K562 (cell line): ENCODE measurements at places on chromosomes 3 and 15. TPM values are rescaled to one million over a fixed set of nuclear protein-coding genes. Genes with fewer than 3 reads are reported as not detected.
A peak's percentile ranks its signal among the peaks of the same experiment; 100 is the strongest.

Gene CNTN6
- not detected in 2 replicates for total RNA-seq

- no peak overlapping the region for H3K27ac ChIP-seq
- DNase-seq, result no peak
- H3K36me3 ChIP-seq, result no peaks in the 10 kb centered on the region
- no peak overlapping the region for H3K4me3 ChIP-seq
- no peaks in the 10 kb centered on the region for H3K4me1 ChIP-seq
Measured at GRCh38 chr3:32128936-32129335, 22.5 kb downstream of the GPD1L start.

Gene ZBED2
- 0.11 and 0.16 TPM in 2 replicates for total RNA-seq

DNA sequence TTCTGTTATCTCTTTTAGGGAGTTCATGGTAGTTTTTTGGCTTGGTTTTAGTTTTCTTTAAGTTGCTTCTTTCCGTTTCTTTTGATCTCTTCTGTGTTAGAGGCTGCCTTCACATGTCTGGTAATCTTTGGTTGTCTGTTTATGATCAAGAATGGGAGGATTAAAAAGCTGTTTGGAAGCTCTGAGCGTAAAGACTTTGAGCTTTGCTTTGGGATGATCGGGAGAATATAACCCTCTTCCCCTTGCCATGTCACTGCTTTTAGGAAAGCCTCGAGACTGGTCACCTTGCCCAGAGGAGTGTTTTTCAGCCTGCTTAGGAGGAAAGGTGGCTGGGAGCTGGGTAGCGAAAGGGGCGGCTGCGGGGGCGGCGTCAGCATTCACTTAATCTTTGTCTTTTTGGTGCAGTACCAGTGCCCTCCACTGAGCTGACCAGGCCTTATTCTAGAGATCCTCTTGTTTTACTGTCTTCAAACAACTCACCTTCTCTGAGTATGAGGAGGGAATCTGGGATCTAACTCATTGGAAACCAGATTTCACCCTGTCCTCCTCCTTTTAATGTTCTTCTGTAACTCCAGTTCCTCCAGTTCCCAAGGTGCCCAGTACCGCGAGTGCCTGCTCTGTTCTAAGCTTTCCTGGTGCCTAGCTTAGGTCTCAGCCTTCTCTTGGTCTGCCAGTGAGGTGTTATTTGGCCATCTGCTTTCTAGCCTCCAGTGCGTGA lies 15.5 kb downstream of the TATDN2 start:
- no peaks in the 10 kb centered on the region for H3K27me3 ChIP-seq
- peak overlapping the region; percentile 40; the same call in 2 of the 3 replicates for H3K27ac ChIP-seq
- peaks cover 93% of the 10 kb centered on the region for H3K36me3 ChIP-seq
- peaks cover 7% of the 10 kb centered on the region for H3K4me1 ChIP-seq

- H3K27ac ChIP-seq, result no peak overlapping the region
- no peaks in the 10 kb centered on the region for H3K27me3 ChIP-seq
- no peaks in the 10 kb centered on the region for H3K4me1 ChIP-seq
- no peak for DNase-seq
Measured at GRCh38 chr3:36227980-36228379, 152.3 kb upstream of the STAC start.

DNA sequence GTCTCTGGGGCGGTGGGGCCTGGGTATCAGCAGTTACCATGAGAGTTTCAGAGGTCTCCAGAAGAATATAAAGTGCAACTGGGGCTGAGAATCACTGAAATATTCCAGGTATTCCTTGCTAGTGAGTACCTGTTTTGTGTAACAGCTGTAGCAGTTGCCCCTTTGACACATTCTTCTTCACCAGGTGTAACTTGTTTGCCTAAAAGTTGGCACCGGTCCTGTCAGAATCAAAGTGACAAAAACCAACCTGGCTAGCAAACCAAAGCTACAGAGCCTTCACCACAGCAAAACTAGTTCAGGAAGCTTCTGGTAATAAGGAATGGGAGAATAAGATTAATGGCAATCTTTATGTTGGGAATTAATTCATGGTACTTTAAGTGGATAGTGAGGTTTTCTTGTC lies 296.0 kb downstream of the NAALADL2 start:
- H3K27me3 ChIP-seq, result no peaks in the 10 kb centered on the region
- no peak overlapping the region for H3K4me3 ChIP-seq
- no peak overlapping the region for H3K27ac ChIP-seq
- no peak for DNase-seq

Gene AHSG
- total RNA-seq, result 0.69 and 1.2 TPM in 2 replicates

DNA sequence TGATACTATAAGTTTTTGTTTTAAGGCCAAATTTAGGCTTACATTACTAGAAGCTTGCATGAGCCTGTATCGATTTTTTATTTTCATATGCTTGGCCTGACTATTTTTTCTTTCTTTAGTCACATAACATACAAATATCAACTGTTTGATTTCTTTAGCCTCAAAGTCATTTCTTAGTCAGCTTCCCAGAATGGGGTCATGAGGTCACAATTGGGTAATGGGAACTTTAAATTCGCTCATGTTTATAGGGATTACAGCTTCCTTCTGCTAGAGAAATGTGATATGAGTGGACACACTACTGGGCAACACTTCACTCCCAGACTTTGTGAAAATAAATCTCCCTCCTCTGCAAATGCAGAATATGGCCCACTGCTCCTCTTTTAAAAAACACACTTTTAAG lies 9.1 kb upstream of the TIPARP start:
- no peak overlapping the region for H3K27ac ChIP-seq
- no peak overlapping the region for H3K4me3 ChIP-seq
- H3K36me3 ChIP-seq, result no peaks in the 10 kb centered on the region
- H3K27me3 ChIP-seq, result no peaks in the 10 kb centered on the region

Gene KCNAB1
- total RNA-seq, result 0.40 and 0.76 TPM in 2 replicates

DNA sequence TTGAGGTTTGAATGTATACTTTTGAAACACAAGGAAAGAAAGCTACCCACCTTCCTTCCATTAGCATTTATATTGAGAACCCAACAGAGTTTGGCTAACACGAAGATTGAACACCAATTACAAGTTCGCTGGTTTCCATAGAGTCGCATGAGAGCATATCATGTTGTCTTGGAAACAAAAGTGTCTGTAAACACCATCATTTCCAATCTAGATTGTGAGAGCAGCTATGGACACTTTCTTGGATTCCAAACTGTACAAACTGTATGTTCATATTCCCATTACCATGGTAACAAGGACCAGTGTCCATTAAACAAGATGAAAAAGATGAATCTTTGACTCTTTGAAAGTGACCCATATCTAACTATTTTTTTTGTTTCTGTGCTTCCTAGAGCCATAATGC lies 529.9 kb upstream of the ROBO1 start:
- no peak overlapping the region for H3K27ac ChIP-seq
- no peak overlapping the region for H3K4me3 ChIP-seq
- no peak for DNase-seq
- H3K4me1 ChIP-seq, result no peaks in the 10 kb centered on the region
- H3K27me3 ChIP-seq, result no peaks in the 10 kb centered on the region

DNA sequence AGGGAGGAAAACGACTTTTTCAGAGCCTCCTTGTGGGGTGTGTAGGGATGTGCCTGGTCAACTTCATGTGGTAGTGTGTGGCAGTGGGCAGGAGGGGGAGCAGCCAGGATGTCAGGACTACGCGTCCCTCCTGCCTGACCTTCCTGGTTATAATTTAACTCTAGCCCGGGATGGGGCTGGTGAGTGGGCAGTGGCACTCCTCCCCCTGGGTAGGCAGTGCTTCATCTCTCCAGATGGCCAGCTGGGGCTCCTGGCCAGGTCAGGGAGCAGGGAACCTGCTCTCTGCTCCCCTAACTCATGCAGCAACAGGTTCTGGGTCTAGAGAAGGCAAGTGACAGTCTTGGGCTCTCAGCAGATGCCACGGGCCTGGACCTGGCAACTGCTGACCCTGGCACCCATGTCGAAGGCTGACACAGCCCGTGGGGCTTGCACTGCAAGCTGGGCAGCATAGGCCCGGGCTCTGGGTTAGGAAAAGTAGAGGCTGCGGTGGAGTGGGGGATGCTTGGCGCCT lies 2.6 kb downstream of the ITIH4 start:
- no peaks in the 10 kb centered on the region for H3K36me3 ChIP-seq
- H3K4me3 ChIP-seq, result no peak overlapping the region
- no peak for DNase-seq
- no peaks in the 10 kb centered on the region; the same call in 1 of the 3 replicates for H3K27me3 ChIP-seq

DNA sequence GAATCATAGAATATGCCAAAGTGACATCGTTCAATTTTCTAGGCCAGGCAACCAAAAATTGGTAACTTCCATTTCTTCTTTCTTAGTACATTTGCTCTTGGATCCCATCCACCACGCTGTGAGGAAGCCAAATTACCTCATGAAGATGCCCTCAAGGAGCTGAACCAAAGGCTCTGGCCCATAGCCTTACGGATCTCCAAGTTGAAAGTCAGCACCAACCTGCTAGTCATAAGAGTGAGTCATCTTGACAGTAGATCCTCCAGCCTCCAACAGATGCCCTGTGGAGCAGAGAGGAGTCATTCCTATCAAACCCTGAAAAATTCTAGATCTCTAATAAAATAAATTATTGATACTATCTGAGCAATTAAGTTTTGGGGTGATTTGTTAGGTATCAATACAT lies 322.5 kb upstream of the COL8A1 start:
- H3K27me3 ChIP-seq, result no peaks in the 10 kb centered on the region
- no peaks in the 10 kb centered on the region for H3K4me1 ChIP-seq
- H3K4me3 ChIP-seq, result no peak overlapping the region

DNA sequence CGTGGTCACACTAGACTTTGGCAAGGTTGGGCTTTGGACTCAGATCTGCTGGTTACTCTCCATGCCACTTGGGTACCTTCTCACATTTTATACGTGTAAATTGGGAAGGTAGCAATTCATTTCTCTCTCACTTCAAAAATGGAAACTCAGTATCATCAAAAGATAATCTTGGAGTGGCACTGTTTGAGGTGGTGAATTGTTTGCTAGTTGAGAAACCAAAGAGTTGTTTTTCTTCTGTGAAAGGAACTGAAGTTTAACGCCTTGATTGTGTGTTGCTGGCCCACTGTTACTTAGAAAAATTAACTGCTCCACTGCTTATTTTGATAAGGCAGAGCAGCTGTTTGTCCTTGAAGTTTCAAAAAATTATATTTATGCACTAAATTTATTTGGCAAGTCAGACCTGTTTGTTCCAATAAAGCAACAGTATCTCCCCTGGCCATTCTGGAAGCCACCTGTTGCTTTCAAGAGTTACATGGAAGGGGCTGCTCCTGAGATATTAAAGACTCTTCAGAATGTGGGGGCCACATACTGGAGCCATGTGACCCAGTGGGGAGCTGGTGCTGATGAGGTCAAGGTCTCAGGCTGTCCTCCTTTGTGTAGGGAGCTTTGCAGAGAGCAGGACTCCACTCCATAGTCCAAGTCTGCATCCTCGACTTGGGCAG lies 16.2 kb downstream of the PLCL2 start:
- H3K27ac ChIP-seq, result no peak overlapping the region
- H3K4me1 ChIP-seq, result no peaks in the 10 kb centered on the region
- H3K27me3 ChIP-seq, result peaks cover 5% of the 10 kb centered on the region; the same call in 1 of the 2 replicates
- H3K4me3 ChIP-seq, result no peak overlapping the region

DNA sequence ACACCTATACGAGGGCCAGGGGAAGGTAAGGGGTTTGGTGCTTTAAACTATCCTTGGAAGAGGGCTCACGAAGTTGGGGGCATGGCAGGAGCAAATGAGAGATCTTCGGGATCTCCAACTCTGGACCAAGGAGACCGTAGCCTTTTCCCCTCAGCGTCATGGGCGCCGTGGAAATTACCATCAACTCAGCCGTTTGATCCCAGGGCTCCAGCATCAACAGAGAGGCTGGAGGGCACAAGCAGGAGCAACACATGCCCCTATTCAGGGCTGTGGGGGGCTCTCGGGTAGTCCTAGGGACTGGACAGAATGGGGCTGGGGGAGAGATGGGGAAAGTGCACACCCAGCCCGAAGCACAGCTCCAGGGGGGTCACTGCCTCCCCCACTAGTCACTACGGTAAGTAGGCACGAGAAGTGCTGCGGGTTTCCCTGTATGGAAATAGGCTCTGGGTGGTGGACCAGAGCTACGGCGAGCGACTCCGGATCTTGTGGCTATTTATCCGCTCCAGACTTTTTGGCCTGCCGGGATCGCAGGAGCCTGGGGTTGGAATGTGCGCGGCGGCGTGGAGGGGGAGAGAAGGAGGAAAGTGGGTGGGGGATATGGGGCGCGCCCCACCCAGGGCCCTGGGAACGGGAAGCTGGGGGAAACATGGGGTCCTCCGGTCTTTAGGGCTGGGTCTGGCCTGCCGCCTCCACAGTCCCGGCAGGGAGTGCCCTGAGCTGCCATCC lies 539 bp upstream of the LAMB2 start:
- no peaks in the 10 kb centered on the region for H3K27me3 ChIP-seq
- H3K27ac ChIP-seq, result peak overlapping the region; percentile 77
- peaks cover 2% of the 10 kb centered on the region; the same call in 2 of the 3 replicates for H3K4me1 ChIP-seq
- DNase-seq, result peak; percentile 86
- no peaks in the 10 kb centered on the region for H3K36me3 ChIP-seq
- H3K4me3 ChIP-seq, result peak overlapping the region; percentile 53

DNA sequence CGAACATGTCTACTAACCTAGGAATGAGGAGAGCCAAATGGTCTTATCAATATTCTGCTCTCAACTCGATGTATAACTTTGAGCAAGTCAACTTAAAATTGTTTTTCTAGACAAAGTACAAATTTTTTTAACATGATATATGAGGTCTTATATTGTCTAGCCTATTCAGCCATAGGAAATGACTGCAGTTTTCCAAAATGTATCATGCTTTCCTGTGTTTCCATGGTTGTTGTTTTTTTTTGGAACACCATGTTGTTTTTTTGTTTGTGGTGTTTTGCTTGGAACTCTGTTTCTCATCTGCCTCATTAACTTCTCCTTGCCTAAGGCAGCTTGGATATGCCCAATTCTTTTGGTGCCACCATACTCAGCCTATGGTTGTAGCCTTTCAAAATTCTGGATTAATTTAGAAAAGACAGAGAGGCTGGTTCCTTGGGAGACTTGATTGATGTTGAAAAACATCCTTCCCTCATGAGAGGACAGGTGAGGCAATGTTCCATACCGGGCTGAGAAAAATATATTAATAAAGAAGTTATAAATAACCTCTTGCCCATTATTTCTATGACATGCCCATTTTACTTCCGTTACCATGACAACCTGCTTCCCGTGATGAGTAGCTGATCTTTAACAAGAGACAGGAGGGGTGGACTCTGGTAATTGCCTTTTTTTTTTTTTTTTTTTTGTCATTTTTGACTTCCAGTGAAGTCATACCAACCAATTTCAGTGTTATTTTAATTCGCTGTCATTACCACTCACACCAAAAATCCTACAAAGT lies 687.9 kb upstream of the GRM7 start:
- no peak overlapping the region for H3K27ac ChIP-seq
- no peak overlapping the region for H3K4me3 ChIP-seq
- no peaks in the 10 kb centered on the region for H3K36me3 ChIP-seq
- no peaks in the 10 kb centered on the region for H3K27me3 ChIP-seq
- DNase-seq, result no peak

DNA sequence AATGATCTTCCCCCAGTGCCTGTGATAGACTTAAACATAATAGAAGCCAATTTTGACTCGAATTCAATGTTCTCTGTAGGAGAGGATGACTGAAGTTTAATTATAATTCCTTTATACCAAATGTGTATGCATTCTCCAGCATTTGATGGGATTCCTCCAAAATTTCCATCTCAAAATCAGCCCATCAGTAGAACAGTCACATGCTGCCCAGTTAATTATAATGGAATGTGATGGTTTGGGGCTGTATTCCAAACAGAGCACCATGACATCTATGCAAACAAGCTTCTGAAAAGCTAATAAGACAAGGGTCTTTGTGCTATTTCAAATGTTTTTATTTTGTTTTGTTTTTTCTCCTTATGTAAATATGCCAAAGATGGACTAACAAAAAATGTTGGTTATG lies 127.7 kb upstream of the SPATA16 start:
- H3K4me1 ChIP-seq, result no peaks in the 10 kb centered on the region
- H3K36me3 ChIP-seq, result no peaks in the 10 kb centered on the region
- H3K4me3 ChIP-seq, result no peak overlapping the region
- no peak overlapping the region for H3K27ac ChIP-seq
- no peak for DNase-seq
- no peaks in the 10 kb centered on the region for H3K27me3 ChIP-seq

Gene STT3B
- total RNA-seq, result 111 and 114 TPM in 2 replicates

Gene PLA1A
- total RNA-seq, result not detected in 2 replicates
